Right ventricle myocardium superior (tissue), 1 donor: ENCODE measurements at places on chromosomes 6 and 20. TPM values are rescaled to one million over a fixed set of nuclear protein-coding genes. Genes with fewer than 3 reads are reported as not detected.

Gene ME1
- total RNA-seq = 24.7 TPM

Gene RIN2
- total RNA-seq = 52.4 TPM

Gene PRKN
- total RNA-seq = 20.6 TPM

Gene HTR1E
- total RNA-seq = not detected

Gene MDN1
- total RNA-seq = 22.6 TPM

Gene GUCA1A
- total RNA-seq = not detected

Gene NRN1
- 12.6 TPM for total RNA-seq

Gene HLA-DQB1
- total RNA-seq = 2.9 TPM
